ENCODE measurements at places on chromosomes 2 and 18.

GRCh38 chr2:207161247-207162123 lies 4.3 kb downstream of the KLF7 start:
- no peak overlapping the region for H3K27ac ChIP-seq
- no peak for DNase-seq
- peaks cover 5% of the 10 kb centered on the region for H3K27me3 ChIP-seq

- peaks cover 29% of the 10 kb centered on the region for H3K4me1 ChIP-seq
- no peak overlapping the region for H3K27ac ChIP-seq
- no peaks in the 10 kb centered on the region for H3K36me3 ChIP-seq
- DNase-seq = no peak
- peaks cover 12% of the 10 kb centered on the region for H3K27me3 ChIP-seq
- no peak overlapping the region for H3K4me3 ChIP-seq
Measured at GRCh38 chr2:85754313-85755095, 713 bp downstream of the ATOH8 start.

DNA sequence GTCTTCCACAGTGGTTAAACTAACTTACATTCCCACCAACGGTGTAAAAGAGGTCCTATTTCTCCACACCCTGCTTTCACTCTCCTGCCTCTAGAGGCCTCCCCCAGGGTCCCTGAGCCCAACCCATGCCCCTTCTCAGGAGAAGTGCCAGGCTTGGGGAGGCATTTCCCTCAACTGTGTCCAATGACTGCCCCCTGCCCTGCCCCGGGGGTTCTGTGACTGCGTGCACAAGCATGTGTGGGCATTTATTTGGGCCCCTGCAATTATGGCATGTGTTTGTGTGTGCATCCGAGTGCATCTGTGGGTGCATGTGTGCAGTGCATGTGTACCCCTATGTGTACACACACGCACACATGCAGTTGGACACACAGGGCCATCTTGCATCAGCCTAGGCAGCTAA lies 57.3 kb downstream of the INHBB start:
- no peak overlapping the region for H3K4me3 ChIP-seq
- no peaks in the 10 kb centered on the region for H3K36me3 ChIP-seq
- DNase-seq = no peak
- no peaks in the 10 kb centered on the region for H3K4me1 ChIP-seq

GRCh38 chr2:230430957-230431910 lies 15.2 kb downstream of the SP100 start:
- peaks cover 62% of the 10 kb centered on the region for H3K36me3 ChIP-seq
- H3K4me1 ChIP-seq = peaks cover 36% of the 10 kb centered on the region
- H3K4me3 ChIP-seq = peak overlapping the region; percentile 52
- no peaks in the 10 kb centered on the region for H3K27me3 ChIP-seq
- no peak for DNase-seq
- peak overlapping the region; percentile 35 for H3K27ac ChIP-seq
